ENCODE measurements at places on chromosomes 1 and 21.

DNA sequence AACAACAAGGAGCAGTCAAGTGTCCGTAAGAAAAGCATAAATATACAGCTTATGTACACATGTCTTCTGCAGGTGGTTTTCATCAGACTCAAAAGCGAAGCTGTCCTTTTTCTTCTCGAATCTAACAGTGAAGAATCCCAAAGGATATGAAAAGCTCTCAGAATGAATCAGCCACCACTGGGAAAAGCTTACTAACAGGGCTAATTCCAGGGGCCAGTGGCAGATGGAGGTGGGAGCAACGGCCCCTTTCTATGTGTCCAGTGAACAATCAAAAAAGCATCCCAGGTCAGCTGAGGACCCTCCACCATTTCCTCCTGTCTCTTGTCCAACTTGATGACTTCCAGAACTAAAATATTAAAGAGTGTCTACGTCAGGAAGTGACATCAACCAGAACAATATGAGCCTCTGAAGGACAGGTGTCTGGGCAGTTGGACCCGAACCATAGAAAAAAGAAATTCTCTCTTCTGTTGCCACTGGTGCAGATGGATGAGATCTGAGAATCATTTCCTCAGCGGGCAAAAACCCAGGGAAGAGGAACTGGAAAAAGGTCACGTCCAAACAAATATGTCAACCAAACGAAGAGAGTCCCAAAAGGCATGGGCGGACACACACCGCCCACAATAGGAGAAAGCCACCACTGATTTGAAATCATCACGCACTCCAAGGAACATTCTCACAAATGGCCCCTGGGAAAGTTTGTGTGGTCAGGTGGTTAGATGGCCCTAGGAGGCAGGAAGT lies 70.4 kb upstream of the TIAM1 start:
- no peak for DNase-seq

GRCh38 chr1:48726139-48726538 lies 50.6 kb downstream of the BEND5 start:
- no peak for DNase-seq

DNA sequence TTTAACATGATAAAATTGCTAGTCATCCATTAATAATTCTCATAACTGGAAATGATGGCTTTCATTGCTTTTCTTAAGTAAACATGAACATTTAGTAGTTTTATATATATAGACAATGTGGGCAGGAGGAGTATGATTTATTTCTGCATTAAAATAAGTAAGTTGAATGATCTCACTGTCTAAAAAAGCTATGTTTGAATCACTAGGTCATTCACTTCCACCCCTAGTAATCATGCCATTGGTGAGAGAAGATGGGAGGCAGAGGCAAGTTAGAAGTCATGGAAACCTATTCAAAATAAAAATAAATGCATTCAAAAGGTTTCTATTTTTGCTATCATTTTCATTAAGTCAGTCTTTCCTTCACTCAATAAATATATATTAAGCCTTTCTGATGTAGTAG lies 226.4 kb downstream of the DUSP10 start:
- no peak for DNase-seq

GRCh38 chr21:41368735-41369104 lies 6.9 kb downstream of the MX2 start:
- DNase-seq, result no peak

DNA sequence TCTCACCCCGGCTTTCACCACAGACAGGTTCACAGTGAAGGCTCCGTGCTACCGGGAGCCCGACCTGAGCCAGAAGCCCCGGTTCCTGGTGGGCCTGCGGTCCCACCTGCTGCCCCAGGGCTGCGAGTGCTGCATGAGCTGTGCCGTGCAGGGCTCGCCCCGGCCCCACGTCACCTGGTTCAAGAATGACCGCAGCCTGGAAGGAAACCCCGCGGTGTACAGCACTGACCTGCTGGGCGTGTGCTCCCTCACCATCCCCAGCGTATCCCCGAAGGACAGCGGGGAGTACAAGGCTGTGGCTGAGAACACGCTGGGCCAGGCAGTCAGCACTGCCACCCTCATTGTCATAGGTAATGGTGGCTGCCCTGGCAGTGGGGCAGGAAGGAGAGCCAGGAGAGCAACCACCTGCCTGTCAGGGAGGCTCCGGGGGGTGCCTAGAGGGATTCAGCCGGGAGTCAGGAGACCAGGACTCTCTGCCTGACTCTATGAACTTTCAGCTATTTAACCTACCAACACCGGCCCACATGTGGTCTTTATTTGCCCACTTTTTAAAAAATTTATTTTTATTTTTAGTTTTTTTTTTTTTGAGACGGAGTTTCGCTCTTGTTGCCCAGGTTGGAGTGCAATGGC lies 36.4 kb downstream of the IGFN1 start:
- DNase-seq, result no peak

DNA sequence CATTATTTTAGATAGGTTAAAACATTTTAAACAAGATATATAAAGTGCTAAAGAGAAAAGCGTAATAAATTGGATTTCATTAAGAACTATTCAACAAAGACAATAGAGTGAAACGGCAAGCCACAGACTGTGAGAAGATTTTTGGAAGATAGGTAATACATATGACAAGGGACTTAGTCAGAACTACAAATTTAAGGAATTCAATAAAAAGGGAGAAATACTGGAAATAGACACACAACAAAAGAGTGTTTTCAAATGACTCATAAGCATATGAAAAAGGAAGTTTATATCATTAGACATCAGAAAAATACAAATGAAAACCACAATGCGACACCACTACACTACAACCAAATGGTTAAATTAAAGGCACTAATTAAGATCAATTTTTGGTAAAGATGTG lies 90.5 kb downstream of the GDAP2 start:
- DNase-seq, result no peak

- DNase-seq, result no peak
These were observed 1.3 kb upstream of the UBE4B start for GRCh38 chr1:10031461-10031860.

GRCh38 chr1:12173041-12173509 lies 6.3 kb downstream of the TNFRSF1B start:
- DNase-seq, result no peak

DNA sequence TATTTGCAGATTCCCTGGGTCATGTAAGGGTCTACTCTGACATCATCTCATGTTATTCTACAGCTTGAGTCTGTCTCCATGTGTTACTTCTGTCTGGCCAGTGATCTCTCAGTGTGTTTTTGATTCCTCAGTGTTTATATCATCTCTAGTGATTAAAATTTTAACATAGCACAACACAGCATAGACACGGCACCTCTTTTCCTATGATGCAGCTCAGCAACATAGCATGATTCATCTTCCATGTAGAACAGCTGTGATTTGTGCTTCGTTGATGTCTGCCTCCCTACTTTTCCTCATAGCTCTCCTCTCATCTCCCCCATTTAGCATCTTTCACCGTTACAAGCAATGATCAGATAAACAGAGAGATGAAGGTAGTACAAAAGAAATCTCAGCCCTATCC lies 163.9 kb upstream of the DPT start:
- DNase-seq, result no peak

GRCh38 chr1:54499360-54500106 lies 48.5 kb upstream of the ACOT11 start:
- DNase-seq, result no peak

DNA sequence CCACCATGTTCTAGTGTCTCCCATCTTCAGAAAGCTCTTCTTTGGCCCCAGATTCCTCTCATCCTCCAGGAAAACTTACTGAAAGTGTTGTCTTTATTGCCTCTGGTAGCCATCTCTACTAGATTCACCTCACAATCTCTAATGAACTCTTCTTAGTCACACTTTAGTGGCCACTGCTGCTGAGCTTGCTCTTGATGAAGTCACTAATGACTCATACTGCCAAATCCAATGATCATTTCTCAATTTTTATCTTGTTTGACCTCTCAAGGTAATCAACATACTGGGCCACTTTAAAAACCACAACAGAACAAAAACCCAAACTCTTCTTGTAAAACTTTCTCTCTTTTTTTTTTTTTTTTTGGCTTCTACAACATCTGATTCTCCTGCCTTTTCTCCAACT lies 196.4 kb downstream of the LHX8 start:
- DNase-seq, result no peak

GRCh38 chr1:2979191-2980072 lies 41.8 kb upstream of the ACTRT2 start:
- DNase-seq, result no peak

DNA sequence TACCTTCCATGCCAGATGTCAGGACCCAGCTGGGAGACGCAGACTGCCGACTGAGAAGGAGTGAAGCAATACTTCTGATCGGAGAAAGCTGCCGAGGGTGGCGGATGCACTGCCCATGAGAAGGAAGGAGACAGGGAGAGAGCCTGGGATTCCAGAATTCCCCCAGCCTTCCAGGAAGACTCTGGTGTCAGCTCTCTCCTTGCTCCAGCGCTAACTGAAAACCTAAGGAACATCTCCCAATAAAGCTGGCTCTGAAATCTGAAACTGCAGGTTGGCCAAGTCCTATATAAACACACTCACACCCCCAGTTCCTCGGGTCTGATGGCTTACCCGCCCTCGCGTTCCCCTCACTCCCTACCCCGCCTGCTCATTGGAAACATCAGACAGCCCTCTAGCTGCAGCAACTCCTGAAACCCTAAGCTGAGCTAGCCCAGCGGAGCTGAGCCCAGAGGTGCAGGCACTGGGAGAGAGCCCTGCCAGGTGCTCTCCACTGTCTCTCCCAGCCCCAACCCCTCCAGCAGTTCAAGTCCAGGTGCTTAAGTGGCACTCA lies 52.3 kb downstream of the PLEKHA6 start:
- no peak for DNase-seq

DNA sequence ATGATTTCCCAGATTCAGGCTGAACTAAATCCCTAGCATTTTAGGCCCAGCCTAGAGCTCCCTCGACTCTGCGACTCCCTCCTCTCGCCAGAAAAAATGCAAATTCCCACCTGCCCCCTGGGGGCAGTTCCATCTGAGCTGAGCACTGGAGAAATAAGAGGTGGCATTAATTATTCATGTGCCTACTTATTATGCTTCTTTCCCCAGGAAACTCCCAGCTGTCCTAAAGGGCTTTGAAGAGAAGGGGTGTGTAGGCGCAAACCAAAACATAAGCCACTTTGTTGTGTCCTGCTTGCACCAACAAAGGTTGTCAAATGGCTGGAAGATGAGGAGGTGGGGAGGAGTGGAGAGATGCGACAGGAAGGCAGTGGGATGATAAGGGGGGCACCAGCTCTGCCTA lies 41.4 kb upstream of the GOLT1A start:
- no peak for DNase-seq

DNA sequence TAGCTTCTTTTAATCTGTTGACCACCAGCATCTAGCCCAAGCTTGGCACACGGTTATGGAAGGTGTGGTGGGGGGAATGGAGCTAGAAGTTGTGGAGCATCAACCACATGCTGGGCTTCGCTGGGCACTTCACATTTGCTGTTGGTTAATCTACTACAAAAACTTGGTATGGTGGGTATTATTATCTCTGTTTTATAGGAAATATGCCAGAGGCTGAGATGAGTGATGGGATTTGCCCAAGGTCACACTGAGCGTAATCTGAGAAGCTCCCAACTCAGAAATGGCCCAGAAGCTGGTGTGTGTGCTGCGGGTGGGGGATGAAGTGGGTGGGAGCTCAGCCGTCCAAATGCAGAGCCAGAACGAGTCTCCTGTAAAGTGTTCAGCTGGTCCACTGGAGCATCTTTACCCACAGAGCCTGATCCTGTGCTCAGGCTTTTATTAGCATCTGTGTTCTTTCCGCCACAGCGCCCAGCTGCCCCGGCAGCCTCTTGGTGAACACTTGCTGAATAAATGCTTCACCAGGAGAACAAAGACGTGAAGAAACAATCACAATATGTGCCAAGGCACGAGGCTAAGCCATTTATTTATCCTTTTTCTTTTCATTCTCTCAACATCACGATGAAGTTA lies 98.6 kb upstream of the JUN start:
- no peak for DNase-seq

DNA sequence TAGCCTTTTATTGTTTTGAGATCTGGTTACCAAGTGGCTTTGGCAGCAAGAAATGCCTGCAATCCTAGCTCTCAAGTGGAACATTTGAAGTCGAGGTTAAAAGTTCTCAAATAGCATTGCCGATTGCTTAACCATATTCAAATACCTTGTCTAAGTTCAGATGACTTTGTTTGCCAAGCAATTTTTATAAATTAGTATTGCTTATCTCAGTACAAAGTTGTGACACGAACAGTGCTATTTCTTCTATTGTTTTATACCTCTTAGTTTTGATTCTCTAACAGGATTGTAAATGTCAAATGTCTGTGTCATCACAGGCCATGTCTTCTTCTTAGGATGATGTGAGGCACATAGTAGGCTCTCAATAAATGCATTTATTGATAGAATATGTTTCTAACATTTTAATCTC lies 633.3 kb downstream of the PTPRC start:
- DNase-seq, result no peak

GRCh38 chr21:28336314-28336713 lies 656.4 kb downstream of the LTN1 start:
- no peak for DNase-seq
